NCI-H510A (cell line): ENCODE measurements at places on chromosomes 16 and 17.
A peak's percentile ranks its signal among the peaks of the same experiment; 100 is the strongest.

- no peak for DNase-seq
Observed at GRCh38 chr16:9800186-9800738, 382.0 kb downstream of the GRIN2A start.

DNA sequence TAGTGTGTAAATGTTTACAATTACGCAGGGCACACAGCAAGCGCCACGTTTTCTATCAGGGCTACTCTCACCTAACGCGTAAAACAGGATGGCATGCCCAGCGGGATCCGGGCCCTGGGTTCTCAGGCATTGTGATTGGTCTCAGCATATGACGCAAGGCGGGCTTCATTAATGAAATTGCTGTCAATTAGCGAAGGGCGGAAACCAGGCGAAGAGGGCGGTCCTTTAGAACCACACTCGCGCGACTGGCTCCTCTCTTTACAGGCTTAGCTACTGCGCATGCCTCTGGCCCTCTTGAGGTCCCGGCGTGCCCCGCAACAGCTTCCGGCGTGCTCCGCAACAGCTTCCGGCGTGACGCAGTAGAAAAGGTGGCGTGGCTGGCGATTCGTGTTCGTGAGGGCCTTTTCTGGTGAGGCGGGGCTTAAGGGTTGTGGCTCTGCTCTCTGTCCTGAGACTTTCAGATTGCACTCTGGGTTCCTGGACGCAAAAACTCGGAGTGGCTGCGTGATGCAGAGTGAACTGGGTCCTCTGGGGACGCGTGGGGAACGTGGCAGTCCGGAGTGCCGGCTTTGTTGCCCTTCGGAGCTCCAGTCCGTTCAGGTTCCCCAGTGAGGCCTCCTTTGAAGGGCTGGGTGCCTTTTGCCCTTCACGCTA is 9.2 kb downstream of the OR2C1 start:
- peak; percentile 91 for DNase-seq

GRCh38 chr17:76709077-76709950 is 1.5 kb downstream of the MXRA7 start:
- DNase-seq = no peak

DNA sequence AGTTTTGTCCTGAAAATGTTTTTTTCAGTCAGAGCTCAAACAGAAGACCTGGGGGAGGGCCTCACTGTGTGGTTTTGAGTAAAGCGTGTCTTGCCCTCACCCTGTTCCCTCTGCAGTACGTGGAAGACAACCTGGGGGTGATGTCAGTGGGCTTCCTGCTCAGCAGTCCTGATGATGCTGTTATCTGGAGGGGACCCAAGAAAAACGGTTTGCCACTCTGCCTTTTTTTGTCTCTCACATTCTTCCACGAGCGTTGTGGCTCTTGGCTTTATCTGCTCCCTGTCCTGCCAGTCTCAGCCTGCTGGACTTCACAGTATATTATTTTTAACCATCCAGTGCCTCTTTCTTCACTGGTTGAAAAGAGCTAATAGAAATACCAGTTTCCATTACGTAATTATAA is 12.9 kb downstream of the NUBP1 start:
- no peak for DNase-seq

DNA sequence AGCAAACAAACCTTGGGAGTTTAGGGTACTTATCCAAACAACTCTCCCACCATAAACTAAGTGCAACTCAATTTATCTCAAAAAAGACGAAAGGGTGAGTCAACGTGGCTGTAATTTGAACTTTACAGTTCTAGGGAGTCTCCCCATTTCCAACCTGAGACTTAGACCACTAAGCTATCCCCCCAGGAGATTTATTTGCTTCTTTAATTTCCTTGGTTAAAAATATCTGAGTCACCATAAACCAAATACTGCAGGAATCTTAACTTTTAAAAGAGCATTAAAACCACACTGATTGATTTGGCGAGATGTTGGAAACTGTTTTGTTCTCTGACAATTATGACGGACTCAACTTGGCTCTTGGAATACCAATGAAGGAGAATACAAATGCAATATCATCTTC is 299.3 kb upstream of the SOX9 start:
- DNase-seq = no peak

DNA sequence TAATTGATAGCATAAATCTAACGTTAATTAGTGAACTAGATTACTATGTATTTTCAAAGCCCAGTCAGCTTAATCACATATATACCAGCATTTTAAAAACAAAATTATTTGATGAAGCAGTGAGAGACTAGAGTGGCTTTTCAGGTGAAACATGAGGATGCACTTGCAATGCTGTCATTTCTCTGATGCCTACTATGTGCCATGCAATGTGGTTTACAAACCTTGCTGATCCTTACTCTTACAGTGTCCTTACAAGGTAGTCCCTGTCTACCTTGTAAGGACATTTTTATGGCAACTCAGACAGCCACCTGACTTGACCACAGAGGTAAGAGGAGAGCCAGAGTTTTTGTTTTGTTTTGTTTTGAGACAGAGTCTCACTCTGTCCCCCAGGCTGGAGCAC is 42.7 kb downstream of the CYB5B start:
- no peak for DNase-seq

- DNase-seq = no peak
Observed at GRCh38 chr16:59971264-59971663, 1237.1 kb upstream of the GOT2 start.

GRCh38 chr17:2076087-2076984 is 21.4 kb downstream of the HIC1 start:
- no peak for DNase-seq
